Peyer's patch (tissue), 4 donors: ENCODE measurements at places on chromosomes 16 and 17.

- no peaks in the 10 kb centered on the region for H3K27me3 ChIP-seq
- no peaks in the 10 kb centered on the region for H3K36me3 ChIP-seq
- DNase-seq: no peak
- H3K4me3 ChIP-seq: no peak overlapping the region
Observed at GRCh38 chr16:76157629-76158028, 119.6 kb upstream of the CNTNAP4 start.

DNA sequence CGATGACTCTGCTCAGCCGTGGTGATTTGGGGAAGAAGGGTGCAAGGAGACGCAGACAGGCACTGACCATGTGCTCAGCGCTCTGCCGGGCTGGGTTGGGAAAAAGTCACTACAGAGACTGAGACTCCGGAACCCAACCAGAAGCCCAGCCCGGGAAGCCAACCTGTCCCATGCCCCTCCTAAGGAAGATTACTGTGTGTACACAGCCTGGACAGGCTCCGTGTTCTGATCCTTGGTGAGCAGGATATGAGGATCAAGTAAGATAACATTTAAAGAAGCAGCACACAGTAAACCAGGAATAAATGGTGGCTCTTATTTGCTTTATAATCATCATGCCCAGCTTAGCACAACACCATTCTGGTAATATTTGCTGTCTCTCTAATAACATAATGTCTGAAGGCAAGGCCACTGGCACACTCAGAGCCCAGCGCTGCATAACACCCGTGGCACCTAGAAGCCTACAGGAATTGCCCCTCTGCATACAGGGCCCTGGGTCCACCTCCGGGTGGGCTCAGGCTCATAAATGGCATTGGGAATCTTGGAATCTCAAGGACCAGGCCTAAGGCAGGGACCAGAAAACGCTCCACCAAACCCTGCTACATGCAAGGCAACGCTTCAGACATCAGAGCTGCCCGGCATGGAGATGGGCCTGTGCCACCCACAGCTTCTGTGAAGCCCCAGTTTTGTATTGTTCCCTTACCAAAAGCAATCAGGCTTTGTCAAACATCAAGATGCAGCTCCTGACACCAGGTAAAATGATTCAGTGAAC lies 113.5 kb downstream of the DYNLRB2 start:
- no peaks in the 10 kb centered on the region for H3K4me1 ChIP-seq
- no peak overlapping the region for H3K4me3 ChIP-seq
- no peak overlapping the region for H3K27ac ChIP-seq
- no peaks in the 10 kb centered on the region for H3K36me3 ChIP-seq
- no peak for DNase-seq
- no peaks in the 10 kb centered on the region for H3K27me3 ChIP-seq

GRCh38 chr17:82519971-82520903 lies 705 bp downstream of the FOXK2 start:
- H3K4me1 ChIP-seq: peaks cover 38% of the 10 kb centered on the region
- H3K4me3 ChIP-seq: peak overlapping the region; percentile 96
- no peaks in the 10 kb centered on the region for H3K27me3 ChIP-seq

DNA sequence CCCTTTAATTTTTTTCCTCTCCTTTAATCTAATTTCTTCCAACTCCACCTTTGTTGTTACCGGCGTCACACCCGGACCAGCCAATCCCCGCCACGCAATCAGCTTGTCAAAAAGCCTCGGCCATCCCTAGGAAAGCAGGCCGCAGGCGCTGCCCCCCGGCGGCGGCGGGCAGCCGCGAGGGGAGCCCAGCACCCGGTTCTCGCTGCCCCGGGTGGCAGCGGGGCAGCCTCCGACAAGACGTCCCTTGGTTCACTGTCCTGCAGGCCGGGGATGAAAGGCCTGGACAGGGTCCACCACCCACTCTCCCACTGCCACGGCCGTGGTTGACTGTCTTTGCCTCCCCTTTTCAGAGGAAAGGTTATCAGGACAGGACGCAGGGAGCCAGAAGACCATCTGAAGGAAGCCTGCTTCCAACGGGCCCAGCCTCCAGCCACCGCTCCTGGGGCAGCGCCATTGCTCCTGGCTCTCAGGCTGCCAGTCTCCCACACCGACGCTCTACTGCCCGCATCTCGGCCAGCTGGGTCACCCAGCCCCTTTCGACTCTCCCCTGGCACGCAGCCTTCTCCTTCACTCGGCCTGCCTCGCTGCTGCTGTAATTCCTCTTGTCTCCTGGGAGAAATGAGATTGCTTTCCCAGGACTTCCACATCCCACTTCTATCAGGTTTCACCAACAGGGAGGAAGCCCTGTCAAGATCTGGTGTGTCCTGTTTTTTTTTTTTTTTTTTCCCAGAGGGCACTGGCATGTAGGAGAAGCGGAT lies 2.8 kb upstream of the UBTF start:
- H3K27ac ChIP-seq: peak overlapping the region; percentile 100
- peak; percentile 78 for DNase-seq
- peak overlapping the region; percentile 96 for H3K4me3 ChIP-seq
- no peaks in the 10 kb centered on the region for H3K4me1 ChIP-seq
- H3K36me3 ChIP-seq: no peaks in the 10 kb centered on the region
- no peaks in the 10 kb centered on the region for H3K27me3 ChIP-seq

DNA sequence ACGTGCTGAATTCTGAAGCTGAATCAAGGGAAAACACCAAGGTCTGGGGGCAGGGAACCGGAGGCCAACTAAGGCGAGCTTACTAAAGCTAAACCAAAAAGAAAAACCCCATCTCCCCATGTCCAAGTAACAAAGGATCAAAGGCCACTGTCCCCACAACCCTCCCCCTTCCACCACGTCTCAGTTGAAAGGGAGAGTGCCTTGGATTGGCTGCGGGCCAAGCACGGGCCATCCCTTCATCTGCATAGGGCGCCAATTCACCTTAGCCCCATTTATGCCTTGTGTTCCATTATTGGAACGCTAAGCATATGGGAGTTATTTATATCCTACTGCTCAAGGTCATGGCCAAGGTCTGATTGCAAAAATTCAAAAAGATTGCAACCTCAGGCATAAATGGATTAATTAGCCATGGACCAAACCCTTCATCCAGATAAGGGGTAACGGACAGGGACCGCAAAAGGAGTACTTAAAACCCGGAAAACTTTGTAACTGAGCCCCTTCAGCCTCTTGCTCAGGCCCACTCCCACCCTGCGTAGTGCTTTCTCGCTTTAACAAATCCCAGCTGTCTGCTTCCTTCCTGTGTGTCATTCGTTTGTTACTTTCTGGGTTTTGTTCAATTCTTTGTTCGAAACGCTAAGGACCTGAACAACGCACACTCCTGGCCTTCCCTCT lies 740 bp upstream of the ATP6V0D1 start:
- peak overlapping the region; percentile 91 for H3K27ac ChIP-seq
- H3K4me1 ChIP-seq: peaks cover 12% of the 10 kb centered on the region
- no peaks in the 10 kb centered on the region for H3K27me3 ChIP-seq
- H3K4me3 ChIP-seq: peak overlapping the region; percentile 93
- DNase-seq: peak; percentile 75

DNA sequence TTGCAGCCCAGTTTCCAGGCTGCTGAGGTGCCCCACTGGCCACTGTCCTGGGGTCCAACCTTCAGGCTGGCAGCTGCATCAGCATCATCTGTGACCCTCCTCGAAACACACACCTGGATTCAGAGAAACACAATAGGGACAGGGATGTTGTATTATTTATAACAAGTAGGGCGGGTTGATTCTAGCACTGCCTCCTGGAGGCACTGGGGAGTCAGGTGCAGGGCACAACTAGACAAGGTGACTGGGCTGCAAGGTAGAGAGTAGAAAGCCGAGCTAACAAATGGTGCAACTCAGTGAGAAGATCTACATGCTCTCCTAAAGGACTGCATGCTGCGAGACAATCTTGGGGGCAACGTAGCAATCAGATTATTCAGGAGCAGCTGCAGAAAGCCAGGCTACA lies 317.3 kb downstream of the SLC39A11 start:
- H3K27ac ChIP-seq: no peak overlapping the region
- H3K4me1 ChIP-seq: no peaks in the 10 kb centered on the region
- H3K36me3 ChIP-seq: no peaks in the 10 kb centered on the region
- no peak for DNase-seq

- H3K36me3 ChIP-seq: no peaks in the 10 kb centered on the region
- H3K27me3 ChIP-seq: peaks cover 7% of the 10 kb centered on the region
- H3K4me1 ChIP-seq: no peaks in the 10 kb centered on the region
- no peak overlapping the region for H3K4me3 ChIP-seq
- no peak overlapping the region for H3K27ac ChIP-seq
Observed at GRCh38 chr16:12898551-12898950, 2.8 kb upstream of the SHISA9 start.

DNA sequence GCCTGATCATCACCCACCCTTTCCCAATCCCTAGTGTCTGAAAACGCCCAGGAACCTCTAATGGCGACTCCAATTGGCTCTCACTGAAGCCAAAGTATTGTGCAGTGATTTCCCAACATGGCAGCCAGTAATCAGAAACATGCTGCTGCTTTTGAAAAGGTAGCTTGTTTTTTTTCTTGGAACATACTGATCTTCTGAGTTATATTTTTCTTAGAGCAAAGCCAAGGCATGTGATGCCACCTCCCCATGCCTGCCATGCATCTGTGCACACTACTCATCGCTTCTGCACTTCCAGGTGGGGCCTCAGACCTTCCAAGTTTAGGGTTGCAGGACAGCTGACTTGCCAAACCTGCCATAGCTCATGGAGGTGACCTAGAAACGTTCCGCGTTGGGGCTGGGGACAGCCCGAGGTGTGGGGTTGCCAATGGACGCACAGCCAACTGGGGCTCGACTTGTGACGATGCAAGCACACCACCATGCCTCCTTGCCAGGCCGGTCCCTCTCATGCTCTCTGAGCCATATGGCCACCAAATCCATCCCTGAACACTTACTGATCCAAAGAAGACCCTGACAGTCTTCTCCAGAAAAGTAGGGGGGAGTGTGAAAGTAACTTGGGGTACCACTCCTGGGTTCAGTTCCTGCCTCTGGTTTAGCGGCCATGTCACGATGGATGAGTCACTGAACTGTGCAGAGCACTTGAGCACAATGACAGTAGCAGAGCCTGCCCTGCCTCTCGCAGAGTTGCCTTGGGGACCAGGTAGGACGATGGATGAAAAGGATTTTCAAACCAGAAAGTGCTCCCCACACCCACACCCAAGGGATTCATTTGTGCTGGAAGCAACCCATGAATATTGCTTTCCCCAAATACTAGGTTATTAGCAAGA lies 155.7 kb downstream of the CCDC182 start:
- H3K4me1 ChIP-seq: no peaks in the 10 kb centered on the region
- DNase-seq: no peak
- no peaks in the 10 kb centered on the region for H3K36me3 ChIP-seq
- H3K27ac ChIP-seq: no peak overlapping the region

- no peak overlapping the region for H3K27ac ChIP-seq
- no peak overlapping the region for H3K4me3 ChIP-seq
- no peaks in the 10 kb centered on the region for H3K4me1 ChIP-seq
- H3K36me3 ChIP-seq: no peaks in the 10 kb centered on the region
- H3K27me3 ChIP-seq: no peaks in the 10 kb centered on the region
Observed at GRCh38 chr16:28103516-28104170, 40.1 kb upstream of the GSG1L start.

- DNase-seq: peak; percentile 63
- no peaks in the 10 kb centered on the region for H3K36me3 ChIP-seq
- H3K4me1 ChIP-seq: peaks cover 6% of the 10 kb centered on the region
- H3K27me3 ChIP-seq: no peaks in the 10 kb centered on the region
Observed at GRCh38 chr17:38428112-38428642, at the start of gene ARHGAP23. Gene ARHGAP23 (plus strand): TSS chr17:38428464. CDS start chr17:38428486, 22 bp downstream.

- H3K27me3 ChIP-seq: no peaks in the 10 kb centered on the region
- no peaks in the 10 kb centered on the region for H3K4me1 ChIP-seq
- H3K27ac ChIP-seq: no peak overlapping the region
- no peak for DNase-seq
- H3K4me3 ChIP-seq: no peak overlapping the region
Observed at GRCh38 chr16:15817446-15817845, 39.4 kb downstream of the MYH11 start.

GRCh38 chr17:81166033-81166492 lies at the start of gene AATK:
Gene AATK (minus strand): TSS chr17:81166221. CDS start chr17:81165992, 229 bp downstream.
- no peak for DNase-seq
- H3K36me3 ChIP-seq: no peaks in the 10 kb centered on the region
- H3K27ac ChIP-seq: no peak within 1 kb of the TSS
- peaks cover 4% of the 10 kb centered on the region for H3K27me3 ChIP-seq
- H3K4me1 ChIP-seq: no peaks in the 10 kb centered on the region
- no peak within 1 kb of the TSS for H3K4me3 ChIP-seq

DNA sequence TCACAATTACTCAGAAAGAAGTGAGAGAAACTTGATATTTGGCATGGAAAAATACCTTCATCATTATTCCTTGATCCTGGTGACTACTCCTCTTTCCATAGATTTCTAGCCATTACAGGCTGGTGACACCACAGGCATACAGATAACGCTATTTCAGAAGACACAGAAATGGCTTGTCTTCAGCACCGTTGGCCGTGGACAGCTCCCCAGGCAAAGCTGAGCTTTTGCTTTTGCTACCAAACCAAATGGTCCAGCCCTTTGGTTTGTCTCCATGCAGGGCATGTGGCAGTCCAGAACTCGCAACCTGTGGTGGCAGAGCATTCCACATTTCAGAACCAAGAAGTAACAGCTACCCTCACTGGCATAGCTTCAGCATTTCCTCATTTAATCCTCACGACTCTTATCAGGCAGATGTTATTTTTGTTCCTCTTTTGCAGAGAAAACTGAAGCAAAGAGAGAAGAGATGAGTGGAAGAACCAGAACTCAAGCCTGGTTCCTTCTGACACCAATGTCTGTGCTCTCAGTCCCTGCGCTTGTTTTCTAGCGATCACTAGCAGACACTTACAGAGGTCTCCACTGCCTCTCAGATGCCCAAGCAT lies 55.5 kb downstream of the HS3ST4 start:
- no peak for DNase-seq
- no peak overlapping the region for H3K4me3 ChIP-seq
- no peaks in the 10 kb centered on the region for H3K27me3 ChIP-seq
- H3K36me3 ChIP-seq: no peaks in the 10 kb centered on the region

- no peaks in the 10 kb centered on the region for H3K36me3 ChIP-seq
- no peaks in the 10 kb centered on the region for H3K27me3 ChIP-seq
- DNase-seq: no peak
- no peak overlapping the region for H3K4me3 ChIP-seq
- H3K4me1 ChIP-seq: no peaks in the 10 kb centered on the region
Observed at GRCh38 chr16:30490210-30490609, 17.7 kb downstream of the ITGAL start.

GRCh38 chr16:11100239-11100750 lies 155.7 kb downstream of the SOCS1 start:
- no peaks in the 10 kb centered on the region for H3K27me3 ChIP-seq
- peak overlapping the region; percentile 49 for H3K27ac ChIP-seq
- H3K4me3 ChIP-seq: no peak overlapping the region
- H3K36me3 ChIP-seq: no peaks in the 10 kb centered on the region
